ENCODE measurements at places on chromosomes 2 and 18. TPM values are rescaled to one million over a fixed set of nuclear protein-coding genes. Genes with fewer than 3 reads are reported as not detected.

TAF1B gene
- polyA plus RNA-seq = 15.6 TPM

OSR1 gene
- polyA plus RNA-seq = 1.3 TPM

BBS5 gene
- polyA plus RNA-seq = 8.8 TPM

- no peak for DNase-seq
These were observed 228.6 kb downstream of the SETBP1 start for GRCh38 chr18:44909191-44909719.

DNA sequence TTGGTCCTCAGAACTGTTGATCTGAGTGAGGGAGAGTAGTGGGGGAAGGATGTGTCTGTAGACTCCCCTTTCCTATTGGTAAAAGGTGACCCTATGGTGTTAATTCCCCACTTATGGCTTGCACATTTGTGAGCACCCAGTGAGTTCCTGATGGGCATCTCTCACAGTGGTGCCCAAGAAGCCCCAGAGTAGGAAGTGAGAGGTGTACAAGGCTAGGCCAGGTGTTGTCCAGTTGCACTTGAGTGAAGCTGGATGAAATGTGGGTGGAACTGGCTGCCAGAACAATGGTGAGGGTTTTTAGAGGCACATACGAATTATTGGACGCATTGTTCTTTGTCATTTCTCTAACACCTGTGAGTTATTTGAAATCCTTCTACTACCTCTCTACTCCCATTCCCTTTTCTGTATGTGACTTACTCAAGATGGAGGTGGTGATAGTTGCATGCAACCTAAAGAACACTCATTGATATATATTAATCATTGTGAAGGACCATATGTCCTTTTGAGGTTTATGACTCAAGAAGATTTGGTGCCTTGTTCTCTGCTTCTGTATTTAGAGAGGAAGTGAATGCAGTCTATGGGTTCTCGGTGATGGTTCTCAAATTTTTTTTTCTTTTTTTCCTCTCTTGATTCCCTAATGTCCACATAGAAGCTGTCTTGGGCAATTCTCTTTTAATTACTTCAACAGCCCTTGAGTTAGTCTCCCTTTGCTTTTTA lies 162.7 kb downstream of the FSHR start:
- DNase-seq = no peak

GRCh38 chr2:180144338-180144813 lies 137.3 kb upstream of the CWC22 start:
- DNase-seq = no peak

- DNase-seq = no peak
These were observed 861 bp upstream of the SEMA4C start for GRCh38 chr2:96870626-96871255.

GRCh38 chr2:48449073-48449840 lies 80.7 kb upstream of the STON1 start:
- no peak for DNase-seq

Data from adrenal gland (tissue), 19 donors.